ENCODE measurements at places on chromosomes 5 and 9. TPM values are rescaled to one million over a fixed set of nuclear protein-coding genes. Genes with fewer than 3 reads are reported as not detected.

DNA sequence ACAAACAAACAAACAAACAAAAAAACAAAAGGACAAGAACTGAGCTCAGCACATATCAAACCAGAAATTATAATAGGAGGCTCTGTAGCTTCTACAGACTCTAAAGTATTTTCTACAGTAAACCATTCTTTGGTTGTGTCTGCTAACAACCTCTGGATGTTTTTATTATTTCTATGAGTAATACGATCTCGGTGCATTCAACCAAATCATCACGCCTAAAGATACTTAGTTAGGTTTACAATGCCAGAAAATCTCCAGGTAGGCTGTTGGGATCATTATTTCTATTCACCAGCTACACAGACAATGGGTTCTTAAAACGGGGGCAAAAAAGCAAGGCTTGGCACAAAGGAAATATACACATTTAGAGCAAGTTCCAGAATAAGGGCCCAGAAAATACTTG, 41.6 kb upstream of the ALDOB start:
- no peak for DNase-seq

- no peak for DNase-seq
Observed at GRCh38 chr5:109931049-109931780, 241.5 kb downstream of the MAN2A1 start.

DNA sequence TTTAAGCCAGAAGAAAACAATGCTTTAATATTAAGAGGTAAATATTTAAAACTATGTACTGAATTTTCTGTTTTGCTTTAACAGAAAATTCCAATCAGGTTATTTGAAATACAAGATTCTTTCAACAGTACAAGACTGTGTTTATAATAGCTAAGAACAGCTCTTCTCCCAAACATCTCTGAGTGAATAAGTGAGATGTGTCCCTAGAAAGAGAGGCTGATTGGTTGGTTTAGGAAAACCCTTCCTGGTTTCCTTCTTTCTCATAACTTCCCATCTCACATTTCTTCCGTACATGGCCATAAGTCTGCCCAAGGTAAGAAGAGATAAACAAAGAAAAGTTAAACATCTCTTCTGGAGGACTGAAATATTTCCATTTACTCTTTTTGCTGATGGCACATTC, 145.9 kb downstream of the FANCC start:
- peak; percentile 50 for DNase-seq

The ADAMTS6 gene
- 95.9 TPM for total RNA-seq

DNA sequence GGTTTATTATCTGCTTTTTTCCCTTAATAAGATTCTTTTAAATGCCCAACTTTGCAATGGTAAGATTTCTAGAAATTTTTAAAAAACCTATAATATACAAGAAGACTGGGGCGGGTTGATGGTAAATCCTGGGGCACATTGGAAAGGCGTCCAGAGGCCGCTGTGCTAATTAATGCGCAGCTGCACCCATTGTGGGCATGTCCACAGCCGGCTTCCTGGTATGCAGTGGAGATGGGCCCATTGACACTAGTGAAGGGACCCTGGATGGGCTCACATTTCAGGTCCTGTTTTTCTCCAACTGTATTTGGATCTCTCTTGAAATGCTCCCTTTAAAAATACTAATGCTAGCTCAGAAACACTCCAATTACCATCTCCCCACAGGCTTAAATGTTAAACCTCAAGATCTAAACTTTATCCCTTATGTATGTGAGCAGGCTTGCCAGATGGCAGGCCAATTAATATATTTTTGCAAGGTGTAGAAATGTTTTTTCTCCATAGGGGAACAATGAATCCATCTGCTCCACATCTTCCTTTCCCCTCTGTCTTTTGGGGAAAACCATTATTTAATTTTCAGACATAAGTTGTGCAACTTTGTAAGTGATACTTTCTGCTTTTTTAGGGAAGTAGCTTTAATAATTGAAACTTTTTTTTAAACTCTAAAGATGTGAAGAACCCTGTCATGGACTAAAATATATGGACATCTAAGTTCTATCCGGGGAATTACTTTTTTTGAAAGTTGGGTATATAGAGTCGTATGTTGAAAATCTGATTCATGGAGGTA, 177.3 kb downstream of the CD180 start:
- no peak for DNase-seq

DNA sequence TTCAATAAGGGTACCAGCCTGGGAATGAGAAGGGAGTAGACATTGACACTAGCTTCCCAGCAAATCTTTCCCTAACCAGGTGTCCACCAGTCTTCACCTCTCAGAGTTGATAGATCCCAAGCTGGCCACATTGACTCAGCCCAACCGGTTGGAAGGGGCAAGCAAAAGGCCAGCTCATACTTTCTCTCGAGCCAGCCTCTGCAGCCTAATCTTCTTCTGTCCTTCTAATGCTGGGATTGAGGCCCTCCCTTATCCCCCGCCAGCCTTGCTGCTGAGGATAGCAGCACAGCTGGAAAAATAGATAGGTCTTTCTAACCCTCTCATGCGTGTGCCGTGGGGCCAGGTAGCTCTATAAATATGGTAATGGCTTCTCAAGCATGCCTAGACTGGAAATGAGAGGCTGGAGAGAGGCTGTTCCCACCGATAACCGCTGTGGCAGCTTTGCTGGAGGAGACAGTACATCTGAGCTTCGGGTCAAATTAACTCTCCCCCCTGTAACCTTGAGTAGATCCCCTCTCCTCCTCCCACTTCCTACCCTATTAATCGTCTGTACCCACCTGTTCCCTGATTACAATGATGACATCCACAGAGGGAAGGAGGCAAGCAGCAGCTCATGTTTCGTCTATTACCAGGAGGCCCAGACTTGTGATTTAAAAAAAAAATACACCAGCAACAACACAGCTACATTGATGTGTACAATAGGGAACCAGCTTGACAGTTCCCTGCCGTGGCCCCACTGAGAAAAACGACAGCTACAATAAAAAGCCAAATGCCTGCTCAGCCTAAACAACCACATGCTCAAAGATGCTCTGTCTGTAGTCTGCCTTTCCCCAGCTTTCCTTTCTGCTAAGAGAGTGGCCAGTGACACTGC, 219.9 kb upstream of the BRINP1 start:
- no peak for DNase-seq

The EMB gene
- 0.97 TPM for total RNA-seq
